ENCODE measurements at places on chromosomes 3 and 15.

- DNase-seq, result no peak
These were observed 140.2 kb downstream of the GMNC start for GRCh38 chr3:190722181-190722905.

GRCh38 chr3:12046406-12046805 lies 42.2 kb downstream of the SYN2 start:
- no peak for DNase-seq

DNA sequence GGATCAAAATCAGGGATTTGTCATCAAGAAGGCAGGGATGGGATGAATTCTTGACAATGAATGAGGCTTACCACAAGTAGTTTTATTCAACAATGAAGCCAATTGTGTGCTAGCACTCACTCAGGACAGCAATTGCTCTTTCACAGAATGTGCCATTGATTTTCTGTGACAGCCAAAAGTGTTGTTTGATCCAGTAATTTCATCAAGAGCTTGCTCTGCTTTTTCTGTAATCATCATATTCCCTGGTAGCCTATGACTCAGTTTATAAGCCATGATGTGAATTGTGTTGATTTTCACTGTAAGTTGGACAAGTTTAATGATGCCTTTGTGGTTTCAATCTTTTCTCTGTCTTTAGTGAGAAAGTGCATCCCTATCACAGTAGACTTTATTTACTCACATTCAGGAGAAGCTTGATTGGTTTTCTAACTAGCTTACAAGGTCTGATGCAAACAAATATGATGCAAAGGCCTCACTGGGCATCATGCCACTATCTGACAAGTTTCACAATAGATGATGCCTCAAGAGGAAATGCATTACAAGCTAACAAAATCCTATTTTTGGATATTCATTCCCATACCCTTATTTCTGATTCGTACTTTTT lies 13.6 kb upstream of the CSRNP1 start:
- DNase-seq, result no peak

GRCh38 chr3:138509586-138509985 lies 75.2 kb downstream of the ESYT3 start:
- DNase-seq, result no peak

- DNase-seq, result no peak
These were observed 9.3 kb downstream of the MSL2 start for GRCh38 chr3:136186846-136187245.

- DNase-seq, result no peak
These were observed 29.5 kb downstream of the CFAP100 start for GRCh38 chr3:126424039-126424717.

DNA sequence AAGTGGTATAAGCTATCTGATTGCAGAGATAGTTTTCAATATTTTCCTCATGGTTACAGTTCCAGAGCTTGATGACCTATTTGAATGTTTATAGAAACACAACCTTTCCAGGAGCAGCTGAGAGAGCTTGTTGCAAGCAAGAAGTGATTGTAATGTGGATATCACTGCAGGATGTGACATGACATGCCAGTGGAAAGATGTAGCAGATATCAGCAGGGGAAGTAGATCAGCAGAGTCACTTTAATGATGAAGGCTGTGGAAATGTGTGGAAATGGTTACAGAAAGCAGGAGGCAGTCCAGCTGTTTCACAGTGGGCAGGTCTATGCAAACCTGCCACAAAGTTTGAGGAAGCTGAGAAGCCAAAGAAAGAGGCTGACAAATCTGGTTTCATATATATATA lies 21.0 kb downstream of the TMEM158 start:
- DNase-seq, result no peak

- DNase-seq, result no peak
These were observed 39.4 kb downstream of the FOXL2 start for GRCh38 chr3:138907539-138907938.
